NCI-H1092 (cell line): ENCODE measurements at places on chromosomes 6 and 20.

DNA sequence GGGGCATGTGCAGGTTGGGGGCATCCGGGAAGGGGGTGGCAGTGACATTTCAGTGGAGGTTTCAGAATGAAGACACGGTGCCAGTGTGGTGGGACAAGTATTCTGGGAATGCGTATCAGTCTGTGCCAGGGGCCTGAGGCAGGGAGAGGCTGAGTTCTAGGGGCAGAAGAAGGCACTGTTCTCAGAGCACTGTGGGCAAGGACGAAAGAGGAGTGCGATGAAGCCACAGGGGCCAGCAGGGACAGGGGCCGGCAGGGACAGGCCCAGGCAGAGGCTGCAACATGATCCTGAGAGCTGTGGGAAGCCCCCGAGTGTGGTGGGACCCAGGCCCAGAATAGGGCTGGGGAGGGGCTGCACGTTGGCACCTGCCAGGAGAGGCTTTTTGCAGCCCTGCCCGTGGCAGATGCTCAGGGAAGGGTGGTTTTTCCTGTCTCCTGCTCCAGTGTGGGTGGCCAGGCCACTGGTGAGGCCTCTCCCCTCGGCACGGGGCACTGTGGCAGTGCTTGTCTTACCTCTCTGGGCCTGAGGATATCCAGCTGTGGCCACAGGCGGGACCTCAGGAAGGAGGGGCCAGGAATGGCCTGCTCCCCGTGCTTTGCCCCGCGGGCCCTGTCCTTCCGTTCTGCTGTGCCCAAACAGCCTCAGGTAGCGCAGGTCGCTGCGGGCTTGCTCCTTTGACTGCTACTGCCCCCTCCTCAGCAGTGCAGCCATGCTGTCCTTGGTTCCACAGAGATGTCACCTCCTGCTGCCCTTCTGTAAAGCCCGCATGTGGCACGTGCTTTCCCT lies 10.0 kb downstream of the ENTPD6 start:
- DNase-seq = no peak

DNA sequence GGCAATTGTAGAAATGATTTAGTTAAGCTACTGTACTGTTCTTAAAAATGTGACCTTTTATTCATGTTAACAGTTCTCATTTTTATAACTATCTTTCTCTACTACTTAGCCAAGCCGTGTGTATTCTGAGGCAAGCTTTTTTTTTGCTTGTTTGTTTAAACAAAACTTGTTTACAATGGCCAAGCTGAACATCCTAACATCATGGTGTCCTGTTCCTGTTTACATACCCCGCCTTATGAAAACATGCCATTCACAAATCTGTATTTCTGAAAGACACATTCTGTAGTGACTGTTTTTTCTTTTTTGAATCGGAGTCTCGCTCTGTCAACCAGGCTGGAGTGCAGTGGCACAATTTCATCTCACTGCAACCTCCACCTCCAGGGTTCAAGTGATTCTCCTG lies 140.9 kb downstream of the NCOA3 start:
- no peak for DNase-seq

DNA sequence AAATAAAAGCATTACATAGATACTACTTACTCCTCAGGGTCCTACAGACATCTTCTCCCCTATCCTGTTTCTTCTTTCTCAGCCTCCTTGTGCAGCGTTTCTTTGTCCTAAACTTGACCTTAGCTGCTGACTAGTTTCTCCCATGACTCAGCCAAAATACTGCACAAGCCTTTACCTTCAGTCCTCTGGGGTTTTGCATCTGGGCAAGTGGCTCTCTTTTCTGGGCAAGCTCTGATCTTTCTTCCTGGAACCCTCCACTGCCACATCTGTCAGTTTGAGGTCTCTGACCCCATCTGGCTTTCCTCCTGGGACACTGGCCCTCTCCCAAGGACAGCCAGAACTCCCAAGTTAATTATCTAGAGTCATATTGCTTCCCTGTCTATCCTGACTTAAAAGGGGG lies 838.4 kb downstream of the DHX35 start:
- DNase-seq = no peak

- DNase-seq = no peak
Observed at GRCh38 chr20:59470521-59470920, 133.8 kb upstream of the PHACTR3 start.

DNA sequence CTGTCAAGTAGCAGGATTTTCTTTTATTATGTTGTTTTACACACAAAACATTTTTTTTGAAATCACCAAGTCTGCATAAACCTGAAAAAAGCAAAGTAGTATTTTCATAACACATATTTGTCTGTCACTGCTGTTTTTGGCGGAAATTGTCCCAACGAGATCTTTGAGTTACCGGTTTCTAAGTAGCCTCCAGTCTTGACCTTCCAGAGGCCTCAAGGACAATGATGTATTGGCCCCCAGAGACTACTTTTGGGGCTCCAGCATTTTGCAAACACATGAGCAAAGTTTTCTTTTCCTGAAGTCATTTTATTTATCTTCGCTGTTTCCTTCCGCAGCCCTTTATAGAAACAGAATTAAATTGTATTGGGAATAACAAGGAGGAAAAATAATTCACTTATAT lies 862.6 kb downstream of the KIF16B start:
- DNase-seq = no peak

DNA sequence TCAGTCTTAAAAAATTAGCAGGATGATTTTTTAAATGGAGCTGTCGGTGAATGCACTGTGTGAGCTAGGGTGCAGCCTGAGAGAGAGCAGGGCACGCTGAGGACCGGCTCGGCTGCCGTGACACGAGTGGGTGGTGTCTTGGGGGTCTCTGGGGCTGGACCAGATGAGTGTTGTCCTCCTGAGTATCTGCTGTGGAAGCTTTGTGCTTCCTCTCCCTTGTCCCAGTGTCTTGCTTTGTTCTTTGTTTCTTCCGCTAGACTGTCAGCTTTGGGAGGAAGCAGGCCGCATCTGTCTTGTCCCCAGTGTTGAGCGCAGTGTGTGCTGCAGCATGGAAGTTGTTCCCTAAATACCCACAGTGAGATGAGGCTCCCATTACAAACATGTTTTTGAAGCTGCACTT lies 89.4 kb downstream of the RTN4IP1 start:
- DNase-seq = no peak

GRCh38 chr6:63346217-63346835 lies 26.5 kb upstream of the LGSN start:
- DNase-seq = no peak

GRCh38 chr20:39453890-39454289 lies 491.7 kb downstream of the DHX35 start:
- DNase-seq = no peak

- no peak for DNase-seq
Observed at GRCh38 chr6:113622254-113622653, 234.9 kb upstream of the MARCKS start.

GRCh38 chr6:132749111-132749510 lies 8.6 kb downstream of the VNN2 start:
- DNase-seq = no peak

DNA sequence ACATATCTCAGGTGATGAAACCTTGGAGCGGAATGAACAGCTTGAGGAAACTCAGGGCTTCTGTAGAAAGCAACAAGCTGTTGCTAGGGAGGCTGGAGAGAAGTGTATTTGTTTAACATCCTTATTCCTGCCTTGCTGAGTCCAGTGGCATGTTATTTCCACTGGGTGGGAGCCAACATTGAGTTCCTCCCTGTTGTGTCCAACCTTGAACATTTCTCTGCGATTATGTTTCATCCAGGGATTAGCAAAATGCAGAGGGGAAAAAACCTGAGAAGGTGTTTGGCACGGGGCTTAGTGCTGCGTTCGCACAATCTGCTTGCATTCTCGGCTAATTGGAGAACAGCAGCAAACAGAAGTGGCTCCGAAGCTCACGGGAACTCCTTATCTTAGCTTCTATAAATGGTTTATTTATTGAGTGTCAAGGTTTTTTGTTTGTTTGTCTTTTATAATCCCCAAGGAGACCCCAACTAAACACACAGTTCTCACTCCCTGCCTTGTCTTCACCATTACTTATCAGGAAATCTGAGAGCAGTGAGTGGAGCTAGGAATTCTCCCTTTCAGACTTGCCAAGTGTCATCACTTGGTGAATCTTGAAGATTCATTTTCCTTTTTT lies 412.8 kb downstream of the CDC5L start:
- DNase-seq = no peak

GRCh38 chr6:20028562-20028961 lies 183.7 kb downstream of the MBOAT1 start:
- no peak for DNase-seq

DNA sequence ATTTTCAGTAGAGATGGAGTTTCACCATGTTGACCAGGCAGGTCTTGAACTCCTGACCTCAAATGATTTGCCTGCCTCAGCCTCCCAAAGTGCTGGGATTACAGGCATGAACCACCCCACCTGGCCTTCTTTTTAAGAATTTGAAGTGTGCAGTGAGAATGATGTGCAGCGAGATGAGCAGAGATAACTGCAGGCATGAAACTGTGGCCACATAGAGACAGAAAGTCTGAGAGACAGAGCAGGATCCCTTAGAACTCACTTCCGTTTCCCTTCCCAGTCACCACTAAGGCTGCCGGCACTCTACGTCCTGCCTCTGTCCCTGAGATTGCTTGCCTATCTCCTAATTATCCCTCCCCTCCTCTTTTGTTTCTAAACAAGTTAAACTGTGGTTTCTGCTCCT lies 27.2 kb downstream of the IL22RA2 start:
- no peak for DNase-seq

- DNase-seq = no peak
Observed at GRCh38 chr6:147922799-147923198, 414.3 kb downstream of the SAMD5 start.

DNA sequence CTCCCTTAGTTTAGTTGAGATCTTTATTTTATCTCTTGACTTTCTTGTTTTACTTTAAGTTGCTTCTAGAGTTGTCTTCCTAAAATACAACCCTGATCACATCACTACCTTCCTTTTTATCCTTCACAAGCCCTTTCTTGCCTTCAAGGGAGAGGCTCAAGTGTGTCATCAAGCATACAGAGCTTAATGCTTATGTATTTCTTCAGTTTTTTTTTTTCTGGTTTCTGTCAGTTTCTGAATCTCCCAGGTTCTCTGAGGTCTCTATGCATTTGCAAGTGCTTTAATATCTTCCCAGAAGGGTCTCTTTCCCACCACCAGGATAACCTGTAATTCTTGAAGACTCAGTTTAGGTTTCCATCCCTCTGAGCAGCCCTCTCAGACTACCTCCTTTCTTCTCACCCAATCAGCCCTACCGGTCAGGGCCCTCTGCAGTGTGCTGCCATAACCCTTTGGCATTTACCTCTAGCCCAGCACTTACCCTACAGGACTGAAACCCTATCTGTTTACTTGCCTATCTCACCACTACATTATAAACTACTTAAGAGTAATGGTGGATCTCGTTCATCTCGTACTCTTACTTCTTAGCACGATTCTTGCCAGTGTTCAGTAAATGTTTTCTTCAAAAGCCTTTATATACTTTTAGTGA lies 36.9 kb downstream of the EYA4 start:
- no peak for DNase-seq

- DNase-seq = no peak
Observed at GRCh38 chr20:4898282-4899244, 102.7 kb downstream of the SLC23A2 start.

- DNase-seq = no peak
Observed at GRCh38 chr6:28337121-28337520, 1.2 kb upstream of the ZSCAN31 start.

DNA sequence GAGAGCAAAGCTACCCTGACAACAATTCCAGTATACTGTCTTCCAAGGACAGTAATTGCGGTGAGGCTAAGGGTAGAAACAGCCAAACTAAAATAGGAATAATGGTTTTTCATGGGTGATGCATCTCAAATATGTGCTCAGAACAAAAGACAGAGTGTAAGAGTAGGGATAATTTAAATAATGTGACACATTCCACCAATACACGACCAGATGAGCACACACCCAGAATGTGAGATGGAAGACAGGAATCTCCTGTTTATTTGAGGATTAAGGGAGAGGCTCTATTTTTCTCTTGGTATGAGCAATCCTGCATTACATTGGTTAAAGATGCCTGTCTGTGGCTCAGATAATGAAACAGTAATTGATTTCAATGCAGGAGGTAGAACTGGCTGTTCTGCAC lies 292.9 kb upstream of the ZFP64 start:
- DNase-seq = no peak

GRCh38 chr20:19976595-19977372 lies 40.4 kb upstream of the NAA20 start:
- DNase-seq = no peak

DNA sequence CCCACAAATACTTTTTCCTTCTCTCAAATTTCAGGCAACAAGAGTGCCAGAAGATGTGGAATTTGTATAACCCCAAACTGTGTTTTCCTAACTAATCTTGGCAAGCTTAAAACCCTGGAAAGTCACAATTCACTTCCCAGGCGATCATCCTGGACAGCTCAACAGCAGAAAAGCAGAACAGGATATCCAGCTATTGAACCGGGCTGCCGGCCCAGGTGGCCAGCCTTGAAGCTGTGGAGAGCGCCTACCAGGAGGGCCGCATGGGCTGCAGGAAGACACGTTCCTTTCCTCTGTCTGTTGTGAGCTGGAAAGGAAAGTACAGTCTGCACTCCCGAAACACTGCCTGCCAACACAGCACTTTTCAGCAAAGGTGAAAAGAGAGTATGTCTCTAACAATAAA lies 719.7 kb upstream of the MARCKS start:
- DNase-seq = no peak

DNA sequence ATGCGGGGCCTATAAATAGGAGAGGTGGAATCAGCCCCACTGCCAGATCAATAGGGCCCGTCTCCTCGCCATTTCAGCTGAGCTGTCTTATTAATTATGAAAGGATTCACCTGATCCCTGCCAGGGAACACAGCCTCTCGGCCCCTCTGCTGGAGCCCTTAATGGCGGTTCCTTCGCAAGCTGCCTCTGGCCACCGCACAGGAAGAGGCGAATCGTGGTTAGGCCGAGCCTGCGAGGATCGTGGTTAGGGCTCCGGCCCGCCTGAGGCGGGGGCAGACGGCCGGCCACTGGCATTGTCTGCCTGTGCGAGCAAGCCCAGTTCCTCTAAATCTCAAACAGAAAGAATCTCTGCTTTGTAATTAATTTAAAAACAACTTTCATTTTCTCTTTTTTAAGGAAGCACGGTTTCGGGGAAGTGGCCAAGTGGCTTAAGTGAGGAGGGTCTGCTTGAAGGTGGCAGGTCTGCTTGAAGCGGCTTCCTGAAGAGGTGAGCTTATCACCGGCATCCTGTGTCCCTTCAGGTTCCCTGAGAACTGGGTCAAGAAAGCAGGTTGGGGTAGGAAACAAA lies 9.2 kb downstream of the NRN1 start:
- no peak for DNase-seq
